ENCODE measurements at places on chromosomes 2 and 18. TPM values are rescaled to one million over a fixed set of nuclear protein-coding genes. Genes with fewer than 3 reads are reported as not detected.
A peak's percentile ranks its signal among the peaks of the same experiment; 100 is the strongest.

Gene CTLA4
- total RNA-seq, result 0.78 TPM

DNA sequence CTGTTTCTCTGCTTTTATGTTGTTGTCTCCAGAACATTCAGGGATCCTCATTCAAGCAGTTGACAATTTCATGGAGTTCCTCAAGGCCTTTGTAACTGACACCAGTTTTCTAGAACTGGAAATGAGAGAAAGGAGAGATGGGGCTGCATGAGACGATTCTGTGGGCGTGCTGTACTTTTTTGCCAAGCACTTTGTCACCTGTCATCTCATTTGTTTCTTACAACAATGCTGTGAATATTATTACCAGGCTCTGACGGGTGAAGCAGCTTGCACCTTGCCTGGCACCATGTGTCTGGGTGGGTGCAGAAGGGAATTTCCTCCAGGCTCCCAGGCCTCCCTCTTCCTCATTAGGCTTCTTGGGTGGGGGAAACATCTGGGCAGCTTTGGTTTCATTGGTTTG, 22.2 kb upstream of the ATOH8 start:
- DNase-seq, result no peak

- DNase-seq, result no peak
Measured at GRCh38 chr2:231527091-231527395, 3.2 kb downstream of the NMUR1 start.

DNA sequence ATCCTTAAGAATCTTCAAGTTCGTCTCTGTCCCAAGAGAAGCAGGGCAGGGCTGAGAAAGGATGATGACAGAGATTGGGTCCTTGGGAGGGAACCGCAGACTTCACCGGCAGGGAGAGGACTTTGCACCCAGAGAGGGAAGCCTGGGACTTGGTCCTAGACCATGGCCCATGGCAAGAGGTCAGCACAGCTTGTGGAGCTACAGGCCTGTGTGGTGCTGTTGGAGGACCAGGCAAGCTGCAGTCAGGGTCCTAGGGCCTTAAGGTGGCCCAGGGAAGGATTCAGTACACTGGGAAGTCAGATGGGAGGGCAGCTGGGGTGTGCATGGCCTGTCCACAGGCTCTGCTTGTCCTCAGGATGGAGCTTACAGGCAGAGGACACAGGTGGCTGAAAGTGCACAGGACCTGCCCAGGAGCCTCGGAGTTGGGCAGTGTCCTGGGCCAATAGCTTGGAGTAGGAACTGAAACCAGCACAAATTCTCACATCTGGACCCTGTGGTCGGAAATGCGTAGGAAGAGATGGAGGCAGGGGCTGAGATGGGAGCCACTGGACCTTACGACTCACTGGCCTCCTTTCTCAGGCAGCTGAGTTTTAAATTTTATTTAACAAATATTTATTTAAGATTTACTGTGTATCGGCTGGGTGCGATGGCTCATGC, 56.4 kb upstream of the TCF7L1 start:
- DNase-seq, result no peak

DNA sequence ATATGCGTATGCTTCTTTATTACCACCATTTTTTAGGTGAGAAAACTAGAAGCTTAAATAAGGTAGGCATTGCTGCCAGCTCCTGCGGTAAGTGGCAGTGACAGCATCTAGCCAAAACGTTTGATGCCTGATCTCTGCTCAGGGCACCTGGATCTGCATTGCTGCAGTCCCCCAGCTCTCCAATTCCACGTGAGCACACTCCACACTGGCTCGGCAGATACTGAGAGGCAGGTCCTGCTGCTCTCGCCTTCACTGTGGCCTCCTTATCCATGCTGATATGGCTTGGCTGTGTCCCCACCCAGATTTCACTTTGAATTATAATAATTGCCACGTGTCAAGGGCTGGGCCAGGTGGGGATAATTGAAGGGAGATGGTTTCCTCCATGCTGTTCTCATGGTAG, 160.9 kb downstream of the CTIF start:
- no peak for DNase-seq

- DNase-seq, result no peak
Measured at GRCh38 chr2:198973181-198973580, 484.6 kb downstream of the SATB2 start.

Gene POTEJ
- not detected for total RNA-seq

Gene POMC
- total RNA-seq, result 4.9 TPM

DNA sequence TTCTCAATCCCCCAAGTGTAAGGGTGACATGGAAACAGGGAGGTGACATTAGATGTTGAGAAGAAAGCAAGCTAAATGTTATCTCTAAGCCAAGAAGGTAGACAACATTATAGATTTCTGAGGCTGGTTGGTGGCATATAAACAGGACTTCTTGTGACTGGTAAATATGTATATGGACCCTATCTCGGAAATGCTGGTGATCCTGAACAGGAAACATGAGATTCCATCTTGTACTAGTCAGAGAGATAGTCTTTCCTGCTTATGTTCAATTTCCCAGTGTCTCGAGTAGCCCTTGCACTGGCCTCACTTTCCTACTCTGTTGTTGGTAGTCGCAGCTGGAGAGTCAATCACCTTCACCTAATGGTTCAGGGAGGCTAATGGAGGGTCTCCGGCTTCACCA, 26.8 kb downstream of the MOGAT1 start:
- no peak for DNase-seq

Gene ACKR3
- total RNA-seq, result 4.6 TPM

Gene OR6B2
- total RNA-seq, result not detected

Gene FRZB
- not detected for total RNA-seq

GRCh38 chr2:143698888-143699570, 569.8 kb downstream of the ARHGAP15 start:
- DNase-seq, result no peak

Gene KCNS3
- total RNA-seq, result not detected

Gene ZC3H6
- 13.1 TPM for total RNA-seq

Gene TMEFF2
- total RNA-seq, result not detected

Gene LIMS2
- total RNA-seq, result 0.15 TPM

DNA sequence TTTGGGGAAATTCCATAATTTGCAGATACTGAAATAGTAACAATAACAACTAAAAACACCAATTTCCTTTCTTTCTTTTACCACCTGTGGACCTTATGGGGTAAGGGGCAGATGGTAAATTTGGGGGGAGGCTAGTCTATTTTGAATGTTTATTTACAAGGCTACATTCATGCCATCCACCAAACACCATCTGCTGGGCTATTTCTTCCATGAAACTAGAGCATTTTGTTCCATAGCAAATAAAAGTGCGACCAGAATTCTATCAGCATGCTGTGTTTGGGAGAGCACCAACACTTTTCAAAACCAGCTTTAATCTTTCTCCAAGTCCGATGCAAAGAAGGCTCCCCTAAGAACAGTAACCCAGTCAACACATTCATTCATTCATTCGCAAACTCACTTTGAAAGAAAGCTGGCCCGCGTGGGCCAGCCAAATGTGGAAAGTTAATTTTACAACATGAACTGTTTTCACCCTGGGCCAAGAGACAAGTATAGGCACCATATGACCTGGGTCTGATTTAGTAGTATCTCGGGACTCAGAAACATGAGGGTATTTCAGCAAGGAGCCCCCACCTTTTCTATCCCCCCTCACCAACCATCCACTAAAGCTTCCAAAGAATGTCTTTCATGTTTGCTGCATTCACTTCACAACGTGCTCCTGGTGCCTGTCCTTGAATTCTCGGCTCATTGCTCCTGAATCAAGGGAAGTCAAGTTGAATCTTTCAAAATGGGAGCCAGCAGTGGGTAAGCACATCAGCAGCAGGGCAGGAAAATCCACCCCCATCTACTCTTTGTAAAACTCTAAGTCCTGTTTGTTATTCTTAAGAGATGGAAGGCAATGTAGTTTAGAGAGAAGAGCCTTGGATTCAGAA, 210.6 kb downstream of the C1D start:
- no peak for DNase-seq

DNA sequence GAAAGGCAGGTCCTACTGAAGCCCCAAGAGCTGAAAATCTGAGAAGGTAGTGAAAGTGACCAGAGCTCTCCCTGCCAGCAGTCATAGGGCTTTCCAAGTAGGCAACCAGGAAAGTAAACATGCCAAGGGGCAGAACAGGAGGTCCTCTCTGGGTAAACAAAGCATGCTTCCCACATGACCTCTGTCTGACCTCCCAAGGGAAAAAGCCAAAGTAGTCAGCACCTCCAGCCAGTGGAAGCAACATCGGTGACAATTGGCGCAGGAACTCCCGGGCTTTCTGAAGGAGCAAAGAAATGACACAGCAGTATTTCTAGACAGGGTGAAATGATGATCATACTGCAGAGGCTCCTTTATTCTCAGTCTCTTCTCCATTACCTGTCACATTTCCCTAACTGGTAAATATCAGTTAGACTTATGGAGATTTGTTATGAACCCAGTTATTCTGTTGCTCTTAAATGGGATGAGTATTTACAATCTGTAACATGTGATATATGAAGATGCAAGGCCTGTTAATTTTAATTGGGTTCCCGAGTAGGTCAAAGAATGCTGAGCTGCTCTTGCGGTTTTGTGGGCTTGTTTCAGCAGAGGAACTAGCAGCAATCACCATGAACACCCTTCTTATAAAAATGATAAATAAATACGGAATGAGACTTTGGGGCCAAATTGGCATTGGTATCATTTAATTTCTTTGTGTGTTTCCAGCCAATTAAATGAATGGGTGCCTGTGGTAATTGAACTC, 321.0 kb downstream of the RND3 start:
- no peak for DNase-seq

GRCh38 chr18:12410081-12410481, 2.4 kb downstream of the PRELID3A start:
- no peak for DNase-seq

DNA sequence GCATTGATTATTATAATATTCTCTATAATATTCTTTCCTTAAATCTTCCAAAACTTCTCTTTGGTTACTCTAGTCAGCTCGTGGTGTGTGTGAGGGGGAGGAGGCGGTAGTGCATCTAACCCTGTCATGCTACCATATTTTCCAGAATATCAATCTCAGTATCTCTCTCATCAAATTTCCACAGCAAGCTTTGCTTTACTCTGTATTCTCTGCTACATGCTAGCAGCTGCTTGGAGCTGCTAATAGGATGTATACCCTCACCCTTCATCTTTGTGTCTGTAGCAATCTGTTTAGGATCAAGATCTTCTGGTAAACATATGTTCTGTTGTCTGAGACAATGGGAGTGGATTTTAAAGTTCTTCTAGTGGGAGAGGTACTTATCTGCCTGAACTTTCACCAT, 303.8 kb upstream of the KLHL14 start:
- no peak for DNase-seq

DNA sequence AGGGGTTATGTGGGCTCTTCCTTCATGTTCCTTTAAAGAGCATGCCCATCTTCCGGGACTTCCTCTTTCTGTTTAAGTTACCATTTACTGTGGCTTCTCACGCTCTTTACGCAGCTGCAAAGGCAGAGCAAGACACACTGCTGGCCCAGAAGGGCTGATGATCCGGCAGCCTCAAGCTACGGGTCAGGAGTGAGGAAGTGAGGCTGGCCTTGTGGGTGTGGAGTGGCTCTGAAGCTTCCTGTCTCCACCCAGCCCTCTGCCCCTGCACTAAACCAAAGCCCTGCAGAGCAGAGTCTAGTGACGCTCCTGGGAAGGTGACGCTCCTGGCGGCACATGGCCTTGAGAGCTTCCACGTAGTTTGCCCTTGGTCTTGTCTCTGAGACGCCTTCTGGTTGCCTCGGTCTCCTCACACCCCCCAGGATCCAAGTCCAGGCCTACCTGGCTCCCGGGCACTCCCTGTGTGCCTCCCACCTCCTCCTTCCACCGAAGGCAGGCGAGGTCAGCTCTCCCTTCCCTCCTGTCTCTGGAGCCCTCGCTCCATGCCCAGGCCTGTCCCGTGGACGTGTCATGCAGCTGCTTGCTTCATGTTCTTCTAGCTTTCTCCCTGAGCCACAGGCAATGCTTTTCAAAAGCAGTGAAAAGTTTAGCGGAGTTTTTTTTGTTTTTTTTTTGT, 50.3 kb downstream of the ARL4C start:
- DNase-seq, result peak; percentile 76

DNA sequence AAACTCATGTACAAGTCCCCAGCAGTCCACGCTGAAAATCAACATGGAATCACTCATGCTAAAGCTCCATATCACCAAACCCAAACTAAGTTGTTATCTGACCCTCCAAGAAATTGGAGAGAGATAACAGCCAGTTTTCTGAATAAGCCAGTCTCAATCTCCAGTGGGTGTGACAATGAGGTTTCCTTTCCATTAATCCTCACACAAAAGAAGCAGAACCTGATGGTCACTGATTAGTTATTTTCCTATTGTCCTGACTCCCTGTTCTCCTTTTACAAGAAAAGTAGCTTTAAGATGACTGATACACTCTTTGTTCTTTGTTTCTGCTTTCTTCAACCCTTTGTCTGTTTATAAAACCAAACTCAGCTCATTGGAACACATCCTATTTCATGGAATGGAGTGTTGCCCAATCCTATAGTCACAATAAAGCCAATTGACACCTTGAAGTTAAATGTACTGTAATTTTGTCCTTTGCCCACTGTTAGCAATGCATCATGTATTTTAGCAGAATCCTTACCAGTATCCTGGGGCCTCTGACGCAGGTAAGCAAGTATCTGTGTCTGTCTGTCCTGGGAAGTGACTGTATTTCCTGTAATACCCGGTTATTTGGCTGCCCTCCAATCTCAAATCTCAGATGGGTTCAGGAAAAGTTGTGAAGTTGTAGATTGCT, 30.6 kb upstream of the SH3RF3 start:
- no peak for DNase-seq

DNA sequence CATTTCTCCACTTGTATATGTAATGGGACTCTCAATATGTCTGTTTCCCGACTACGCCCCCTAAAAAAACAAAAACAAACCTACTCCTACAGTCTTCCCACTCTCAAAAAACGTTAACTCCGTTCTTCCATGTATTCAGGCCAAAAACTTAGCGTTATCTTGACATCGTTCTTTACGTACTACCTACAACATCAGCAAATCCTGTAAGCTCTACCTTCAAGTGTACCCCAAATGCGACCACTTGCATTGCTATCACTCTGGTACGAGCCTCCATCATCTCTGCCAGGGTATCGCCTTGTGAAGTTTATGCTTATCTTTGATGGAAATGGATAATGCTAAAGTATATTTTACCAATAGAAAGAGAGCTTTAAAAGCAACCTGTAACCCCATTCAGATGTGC, 479 bp downstream of the GPATCH11 start:
- no peak for DNase-seq

Gene OSBPL1A
- 32.5 TPM for total RNA-seq

DNA sequence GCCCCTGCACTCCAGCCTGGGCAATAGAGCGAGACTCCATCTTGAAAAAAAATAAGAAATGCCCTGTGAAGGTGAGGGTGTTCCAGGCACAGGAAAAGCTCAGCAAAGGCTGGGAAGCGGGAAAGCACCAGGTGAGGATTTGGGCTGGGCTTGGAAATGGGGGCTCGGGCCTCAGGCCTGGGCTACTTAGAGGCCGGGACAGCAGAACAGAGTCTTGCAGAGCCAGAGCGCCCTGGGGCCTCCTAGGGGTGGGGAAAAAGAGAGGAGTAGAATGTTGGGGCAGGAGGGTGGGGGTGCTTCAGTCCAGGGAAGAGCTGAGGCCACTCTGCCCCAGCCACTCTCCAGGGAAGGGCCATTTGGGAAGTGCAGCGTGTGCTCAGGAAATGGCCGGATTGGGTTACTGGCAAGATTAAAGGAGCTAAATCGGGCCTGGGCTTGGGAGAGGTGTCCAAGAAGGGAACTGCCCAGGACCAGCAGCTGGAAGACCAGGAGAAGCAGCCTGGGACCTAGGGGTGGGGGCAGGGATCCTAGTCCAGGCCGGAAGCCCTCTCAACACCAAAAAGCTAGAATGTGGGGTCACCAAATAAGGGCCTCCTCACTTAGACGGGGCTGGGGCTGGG, 13.8 kb upstream of the DES start:
- DNase-seq, result no peak
